Hindlimb muscle (tissue), 1 donor: ENCODE measurements at places on chromosomes 5 and 9.

DNA sequence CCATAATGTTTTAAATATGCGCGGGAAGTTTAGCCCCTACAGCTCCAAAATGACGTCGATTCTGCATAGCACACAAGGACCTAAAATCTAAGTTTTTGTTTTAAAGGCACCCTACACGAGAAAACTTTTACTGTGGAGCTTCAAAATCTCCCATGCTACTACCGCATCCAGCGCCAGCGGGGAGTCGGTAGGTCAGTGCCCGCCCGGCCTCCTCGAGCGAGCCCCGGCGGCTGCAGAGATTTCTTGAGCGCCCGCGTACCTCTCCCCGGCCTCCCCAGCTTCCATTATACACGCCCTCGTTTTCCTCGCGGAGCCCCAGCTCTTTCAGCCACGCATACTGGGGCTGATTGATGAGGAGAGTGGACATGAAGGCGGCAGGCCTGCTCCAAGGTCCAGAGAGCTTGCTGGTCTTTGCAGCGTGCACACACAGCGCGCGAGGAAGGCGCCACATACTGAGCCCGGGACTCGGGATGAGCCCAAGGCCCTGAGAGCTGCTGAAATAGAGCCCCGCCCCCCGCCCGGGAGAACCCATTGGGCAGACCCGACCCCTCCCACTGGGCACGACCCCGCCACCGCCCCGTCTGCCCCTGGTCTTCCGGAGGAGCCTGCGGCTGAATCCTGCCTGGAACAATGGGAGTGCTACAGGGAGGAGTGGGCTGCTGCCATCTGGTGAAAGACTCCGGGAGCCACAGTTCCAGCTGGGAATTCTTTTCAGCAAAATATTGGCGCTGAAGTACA, at the start of gene ALDH7A1:
ALDH7A1 (minus strand) TSS at position 472 of the 738 bp plus-strand sequence; CDS start at position 451, 21 bp downstream.
- peak; percentile 94 for DNase-seq

- DNase-seq, result no peak
Observed at GRCh38 chr9:75432888-75433287, 344.6 kb downstream of the OSTF1 start.

DNA sequence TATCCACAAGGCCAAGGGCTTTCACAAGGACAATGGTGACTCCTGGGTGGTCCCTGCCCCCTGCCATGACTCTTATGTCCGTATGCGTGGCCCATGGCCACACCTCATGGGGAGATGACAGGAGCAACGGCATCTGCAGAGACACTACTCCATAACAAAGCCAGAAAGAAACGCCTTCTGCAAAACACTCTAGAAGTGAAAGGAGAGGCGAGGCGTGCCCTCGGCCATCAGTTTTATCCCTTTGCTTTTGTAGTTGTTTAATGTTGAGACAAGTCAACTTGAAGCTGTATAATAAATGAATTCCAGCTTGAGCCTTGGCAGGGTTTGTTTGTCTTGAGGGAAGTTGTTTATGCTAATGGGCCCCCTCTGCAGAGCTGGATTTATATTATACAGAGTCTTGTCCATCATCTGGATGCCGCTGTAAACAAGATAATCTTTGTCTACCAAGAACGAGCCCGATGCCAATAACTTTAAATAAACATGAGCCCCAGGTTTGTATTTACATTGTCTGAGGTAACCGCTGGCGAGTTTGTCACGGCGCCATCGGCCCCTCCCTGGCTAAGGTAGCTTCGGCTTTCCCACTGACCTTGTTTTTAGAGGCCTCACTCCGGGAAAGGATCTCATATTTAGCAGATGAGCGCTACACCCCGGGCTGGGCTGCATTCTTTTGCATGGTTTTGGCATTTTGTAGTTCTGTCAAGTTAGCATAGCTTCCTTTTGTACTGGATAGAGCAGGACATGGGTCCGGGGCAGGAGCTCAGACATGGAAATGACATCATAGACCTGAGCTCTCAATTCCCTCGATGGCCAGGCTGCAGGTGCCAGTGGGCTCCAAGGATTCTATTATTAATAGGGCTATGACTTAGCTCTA, 165.3 kb downstream of the ERCC6L2 start:
- DNase-seq, result no peak

GRCh38 chr9:125593581-125594222, 113.3 kb downstream of the MAPKAP1 start:
- no peak for DNase-seq

DNA sequence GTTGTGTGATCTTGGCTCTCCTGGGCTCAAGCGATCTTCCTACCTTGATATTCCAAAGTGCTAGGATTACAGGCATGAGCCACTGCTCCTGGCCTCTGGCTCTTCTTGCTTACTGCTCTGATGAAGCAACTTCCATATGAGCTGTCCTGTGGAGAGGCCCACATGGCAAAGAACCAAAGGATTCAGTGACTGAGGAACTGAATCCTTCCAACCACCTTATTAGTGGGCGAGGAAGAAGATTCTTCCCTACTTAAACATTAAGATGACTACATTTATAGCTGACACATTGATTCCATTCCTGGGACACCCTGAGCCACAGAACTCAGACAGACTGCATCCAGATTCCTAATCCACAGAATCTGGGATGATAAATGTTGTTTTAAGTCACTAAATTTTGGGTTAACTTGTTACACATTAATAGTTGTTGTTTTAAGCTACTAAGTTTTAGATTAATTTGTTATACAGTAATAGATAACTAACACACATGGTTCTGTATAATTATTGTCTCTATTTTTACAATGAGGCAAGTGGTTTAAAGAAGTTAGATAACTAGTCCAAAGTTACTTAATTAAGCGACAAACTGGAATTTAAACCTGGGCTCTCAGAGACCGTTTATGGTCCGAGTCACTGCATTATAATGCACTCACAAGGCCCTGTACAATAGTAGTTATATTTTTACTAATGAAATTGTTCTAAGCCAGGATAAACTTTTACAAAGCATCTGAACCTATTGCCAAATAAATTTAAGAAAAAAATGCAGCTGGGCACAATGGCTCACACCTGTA, 16.7 kb upstream of the SLCO4C1 start:
- DNase-seq, result peak; percentile 34
